Adrenal gland (tissue), 19 donors: ENCODE measurements at places on chromosomes 1 and 21. TPM values are rescaled to one million over a fixed set of nuclear protein-coding genes. Genes with fewer than 3 reads are reported as not detected.

GATAD2B gene
- total RNA-seq, result 43.3 TPM

WDR47 gene
- 10.8 TPM for total RNA-seq

COA7 gene
- 8.1 TPM for total RNA-seq

PGBD5 gene
- total RNA-seq, result 27.9 TPM

FCRL5 gene
- not detected for total RNA-seq

FAM72C gene
- total RNA-seq, result 0.58 TPM

NES gene
- 10.2 TPM for total RNA-seq

GRCh38 chr21:36027347-36027746 lies 33.0 kb downstream of the SETD4 start:
- H3K27ac ChIP-seq, result no peak overlapping the region
- H3K4me1 ChIP-seq, result peaks cover 4% of the 10 kb centered on the region
- DNase-seq, result no peak
- no peak overlapping the region for H3K4me3 ChIP-seq
- H3K27me3 ChIP-seq, result no peaks in the 10 kb centered on the region

GRCh38 chr1:8976338-8976737 lies 30.7 kb downstream of the CA6 start:
- no peak for DNase-seq
- no peaks in the 10 kb centered on the region for H3K4me1 ChIP-seq
- H3K4me3 ChIP-seq, result no peak overlapping the region
- no peaks in the 10 kb centered on the region for H3K27me3 ChIP-seq
- H3K36me3 ChIP-seq, result no peaks in the 10 kb centered on the region
- no peak overlapping the region for H3K27ac ChIP-seq

DNA sequence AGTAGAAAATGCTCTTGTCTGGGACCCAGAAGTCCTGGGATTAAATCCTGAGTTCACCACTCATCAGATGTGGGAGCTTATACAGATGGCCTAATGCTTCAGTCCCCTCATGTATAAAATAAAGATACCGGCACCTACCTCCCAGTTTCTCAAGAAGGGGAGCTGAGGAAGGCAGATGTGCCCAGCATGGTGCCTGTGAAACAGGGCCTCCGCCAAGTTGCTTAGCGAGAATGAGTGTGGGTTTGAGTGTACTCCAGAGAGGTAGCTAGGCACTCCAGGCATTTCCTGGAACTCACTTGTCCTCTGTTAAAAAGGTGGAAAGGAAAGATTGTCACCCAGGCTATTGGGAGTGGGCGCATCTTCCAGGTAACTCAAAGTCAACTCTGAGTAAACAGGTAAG lies 37.8 kb downstream of the IER5 start:
- peaks cover 23% of the 10 kb centered on the region for H3K4me1 ChIP-seq
- H3K36me3 ChIP-seq, result no peaks in the 10 kb centered on the region
- no peaks in the 10 kb centered on the region for H3K27me3 ChIP-seq
- H3K27ac ChIP-seq, result no peak overlapping the region
- no peak for DNase-seq
- no peak overlapping the region for H3K4me3 ChIP-seq

- no peak for DNase-seq
- H3K27me3 ChIP-seq, result no peaks in the 10 kb centered on the region
- no peaks in the 10 kb centered on the region for H3K36me3 ChIP-seq
- no peak overlapping the region for H3K4me3 ChIP-seq
- H3K27ac ChIP-seq, result no peak overlapping the region
- peaks cover 6% of the 10 kb centered on the region for H3K4me1 ChIP-seq
Measured at GRCh38 chr1:204945565-204945977, 74.9 kb downstream of the NFASC start.

GRCh38 chr1:197235355-197235754 lies 32.7 kb upstream of the CRB1 start:
- H3K27me3 ChIP-seq, result no peaks in the 10 kb centered on the region
- no peak for DNase-seq
- no peaks in the 10 kb centered on the region for H3K36me3 ChIP-seq
- no peak overlapping the region for H3K4me3 ChIP-seq

DNA sequence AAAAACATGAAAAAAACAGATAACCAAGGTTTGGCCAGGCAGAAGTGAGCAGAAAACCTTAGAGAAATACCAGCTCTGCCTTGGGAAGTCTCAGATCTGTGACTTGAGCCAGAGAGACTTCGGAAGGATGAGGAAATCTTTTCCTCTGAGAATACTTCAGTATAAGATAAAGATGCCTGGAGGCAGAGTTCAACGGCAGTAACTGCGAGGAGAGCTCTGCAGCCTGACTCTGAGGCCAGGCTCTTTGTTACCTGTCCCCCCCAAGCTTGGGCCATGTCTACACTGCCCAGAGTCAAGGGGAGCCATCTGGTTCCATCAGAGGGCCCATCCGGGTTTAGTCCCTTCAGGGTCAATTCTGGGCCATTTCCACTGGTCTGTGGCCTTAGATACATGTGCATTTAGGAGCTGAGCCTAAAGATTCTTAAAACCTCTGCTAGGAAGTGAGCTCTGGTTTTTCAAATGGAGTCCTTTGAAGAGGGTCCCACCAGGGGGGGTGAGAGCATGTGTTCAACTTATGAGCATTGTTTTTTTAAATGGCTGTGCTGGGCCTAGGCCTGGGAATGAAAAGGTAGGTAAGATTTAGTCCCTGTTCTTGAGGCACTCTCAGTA lies 8.7 kb downstream of the KIRREL1 start:
- no peak overlapping the region for H3K27ac ChIP-seq
- DNase-seq, result no peak
- peaks cover 78% of the 10 kb centered on the region for H3K4me1 ChIP-seq

DNA sequence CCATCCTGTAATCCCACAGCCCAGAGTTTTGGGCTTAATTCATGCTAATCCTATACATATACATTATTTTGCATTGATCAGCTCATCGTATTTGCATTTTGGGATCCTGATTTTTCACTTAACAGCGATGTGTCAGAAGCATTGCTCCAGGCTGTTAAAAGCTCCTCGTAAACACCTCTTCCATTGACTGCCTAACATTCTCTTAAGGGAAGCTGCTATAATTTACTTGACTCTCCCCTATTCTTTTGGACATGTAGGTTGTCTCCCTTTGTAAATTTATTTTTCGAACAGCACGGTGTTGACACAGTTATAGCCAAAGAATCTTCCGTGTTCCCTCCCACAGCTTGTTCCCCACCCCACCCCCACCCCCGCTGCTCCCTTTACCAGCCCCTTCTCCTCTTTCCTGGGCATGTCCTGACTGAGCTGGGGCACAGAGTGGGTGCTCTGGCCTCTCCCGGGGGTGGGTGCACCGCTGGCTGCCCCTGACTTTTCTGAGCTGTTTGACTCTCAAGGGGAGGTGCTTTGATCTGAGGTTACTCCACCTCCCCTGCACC lies 22.8 kb downstream of the LDLRAP1 start:
- no peak for DNase-seq
- no peaks in the 10 kb centered on the region for H3K27me3 ChIP-seq
- H3K4me1 ChIP-seq, result peaks cover 5% of the 10 kb centered on the region
- H3K4me3 ChIP-seq, result no peak overlapping the region

GRCh38 chr1:86175756-86176155 lies 19.2 kb upstream of the COL24A1 start:
- H3K4me3 ChIP-seq, result no peak overlapping the region
- peaks cover 7% of the 10 kb centered on the region for H3K27me3 ChIP-seq
- H3K4me1 ChIP-seq, result no peaks in the 10 kb centered on the region
- no peaks in the 10 kb centered on the region for H3K36me3 ChIP-seq
- no peak overlapping the region for H3K27ac ChIP-seq

GRCh38 chr1:224526771-224527170 lies 89.3 kb upstream of the CNIH3 start:
- DNase-seq, result no peak
- no peak overlapping the region for H3K27ac ChIP-seq
- no peaks in the 10 kb centered on the region for H3K36me3 ChIP-seq

DNA sequence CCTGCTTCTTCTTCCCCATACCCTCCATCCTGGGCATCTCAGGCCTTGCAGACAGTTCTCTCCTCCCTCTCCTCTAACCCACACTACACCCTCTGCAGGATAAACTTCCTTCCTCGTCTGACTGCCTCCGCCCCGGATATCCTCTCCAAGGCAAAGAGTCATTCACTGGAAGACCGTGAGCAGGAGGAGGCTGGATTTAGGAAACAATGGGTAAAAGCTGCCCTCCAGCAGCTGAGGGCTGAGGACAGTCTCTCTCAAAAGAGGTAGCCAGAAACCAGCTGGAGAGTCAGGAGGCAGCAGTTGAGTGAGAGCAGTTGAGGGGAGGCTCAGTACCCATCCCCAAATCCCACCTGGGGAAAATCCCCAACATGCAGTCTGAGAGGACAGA lies 1.4 kb downstream of the CSRP1 start:
- no peaks in the 10 kb centered on the region for H3K27me3 ChIP-seq
- DNase-seq, result peak; percentile 44
- no peak overlapping the region for H3K4me3 ChIP-seq

DNA sequence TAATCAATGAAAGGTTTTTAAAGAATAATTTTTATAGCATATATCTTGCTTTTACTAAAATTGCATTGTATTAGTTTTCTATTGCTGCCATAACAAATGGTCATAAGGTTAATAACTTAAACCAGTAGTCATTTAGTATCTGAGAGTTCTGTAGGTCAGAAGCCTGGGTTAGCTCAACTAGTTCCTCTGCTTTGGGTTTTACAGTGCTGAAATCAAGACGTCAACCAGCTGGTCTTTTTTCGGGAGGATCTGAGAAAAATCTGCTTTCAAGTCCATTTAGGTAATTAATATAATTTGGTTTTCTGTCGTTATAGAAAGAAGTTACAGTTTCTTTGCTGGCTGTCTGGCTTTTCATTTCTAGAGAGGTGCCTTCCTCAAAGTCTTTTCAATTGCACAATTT lies 577.7 kb downstream of the MRPL39 start:
- no peak overlapping the region for H3K27ac ChIP-seq
- H3K4me1 ChIP-seq, result no peaks in the 10 kb centered on the region
- H3K36me3 ChIP-seq, result no peaks in the 10 kb centered on the region
- H3K27me3 ChIP-seq, result no peaks in the 10 kb centered on the region
- H3K4me3 ChIP-seq, result no peak overlapping the region
- no peak for DNase-seq
